ENCODE measurements at places on chromosomes 3 and 15.

DNA sequence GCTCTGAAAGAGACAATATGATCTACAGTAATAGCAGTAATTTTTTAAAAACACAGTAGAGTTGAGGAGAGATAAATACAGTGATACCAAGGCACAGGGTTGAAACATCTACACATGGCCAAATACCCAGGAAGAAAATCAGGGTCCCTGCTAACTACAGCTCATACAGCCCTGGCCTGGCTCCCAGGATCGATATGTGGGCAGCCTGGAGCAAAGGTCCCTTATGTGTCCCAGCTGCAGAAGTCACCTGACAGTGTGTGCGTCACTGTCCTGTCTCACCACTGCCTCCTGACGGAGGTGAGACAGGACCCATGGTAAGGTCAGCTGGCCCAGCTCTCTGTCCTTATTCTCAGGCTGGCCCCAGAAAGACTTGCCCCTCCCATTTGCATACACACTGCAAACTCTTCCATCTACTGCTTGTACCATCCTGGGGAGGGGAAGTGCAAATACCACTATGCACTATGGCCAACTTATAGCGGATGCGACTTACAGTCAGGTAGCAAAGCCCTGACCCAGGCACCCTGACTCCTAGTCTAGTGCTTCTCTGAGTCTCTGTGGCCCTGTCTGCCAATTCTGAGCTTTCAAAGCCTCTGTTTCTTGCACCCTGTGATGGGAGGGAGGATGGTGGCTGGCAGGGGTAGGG lies 22.0 kb upstream of the BCL2L10 start:
- no peak for DNase-seq

DNA sequence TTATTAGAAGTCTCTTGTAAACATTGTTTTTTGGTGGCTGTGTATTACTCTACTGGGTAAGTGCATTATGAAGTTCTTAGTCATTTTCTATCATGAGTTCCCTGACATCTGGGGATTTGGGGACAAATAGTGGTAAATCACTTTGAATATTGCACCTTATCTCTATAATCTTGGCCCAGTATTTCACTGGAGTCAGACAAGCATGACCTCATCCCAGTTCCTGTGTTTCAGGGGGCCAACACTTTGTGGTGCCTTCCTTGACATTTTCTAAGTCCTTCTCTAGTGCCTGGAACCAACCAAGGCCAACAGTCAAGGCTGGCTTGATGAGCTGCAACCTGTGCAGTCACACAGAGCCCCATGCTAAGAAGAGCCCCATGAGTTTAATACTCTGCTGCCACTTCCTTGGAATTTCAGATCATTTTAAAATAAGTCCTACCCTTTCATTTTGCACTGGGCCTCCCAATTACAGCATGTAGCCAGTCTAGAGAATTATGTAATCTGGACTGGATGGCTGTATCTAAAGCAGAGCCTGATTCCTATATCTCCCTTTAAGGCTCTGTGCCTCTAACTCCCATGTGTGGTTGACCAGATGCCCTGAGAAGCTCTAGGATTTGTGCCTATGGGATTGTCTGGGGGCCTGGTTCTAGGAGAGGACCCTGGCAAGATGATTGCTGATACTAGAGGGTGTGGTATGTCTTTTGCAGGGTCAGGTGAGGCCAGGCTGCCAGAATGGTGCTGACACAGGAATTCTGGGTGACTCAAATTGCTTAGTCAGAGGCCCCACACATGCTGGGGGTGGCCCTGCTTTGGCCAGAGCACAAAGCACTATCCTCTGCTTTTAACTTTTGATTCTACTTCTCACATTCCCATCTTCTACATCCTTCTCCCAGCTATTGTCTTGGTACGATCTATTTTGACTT lies 319.6 kb upstream of the TBC1D5 start:
- DNase-seq = no peak

- no peak for DNase-seq
Observed at GRCh38 chr3:16432714-16433113, 80.8 kb downstream of the RFTN1 start.

DNA sequence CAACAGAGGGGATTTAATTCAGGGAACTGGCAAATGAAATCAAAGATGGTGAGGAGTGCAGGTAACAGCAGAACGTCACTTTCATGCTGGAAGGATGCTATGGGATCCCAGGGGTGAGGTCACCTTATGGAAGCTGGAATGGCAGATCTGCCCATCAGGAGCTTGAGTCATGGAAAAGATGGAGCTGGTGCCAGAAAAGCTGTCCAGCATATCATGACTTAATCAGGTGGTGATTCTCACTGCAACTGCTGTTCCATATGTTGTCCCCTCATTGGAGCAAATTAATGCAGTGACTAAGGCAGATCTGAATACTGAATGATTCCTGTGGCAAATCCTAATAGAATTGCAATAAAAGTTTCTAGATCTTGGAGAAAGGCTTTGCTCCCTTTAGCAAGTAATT lies 38.4 kb downstream of the HHLA2 start:
- DNase-seq = no peak

GRCh38 chr3:53773021-53773436 lies 73.2 kb downstream of the CHDH start:
- DNase-seq = no peak

GRCh38 chr3:133892541-133893231 lies 3.0 kb downstream of the RAB6B start:
- DNase-seq = no peak

GRCh38 chr15:83205725-83206324 lies 1.8 kb downstream of the HDGFL3 start:
- DNase-seq = no peak

DNA sequence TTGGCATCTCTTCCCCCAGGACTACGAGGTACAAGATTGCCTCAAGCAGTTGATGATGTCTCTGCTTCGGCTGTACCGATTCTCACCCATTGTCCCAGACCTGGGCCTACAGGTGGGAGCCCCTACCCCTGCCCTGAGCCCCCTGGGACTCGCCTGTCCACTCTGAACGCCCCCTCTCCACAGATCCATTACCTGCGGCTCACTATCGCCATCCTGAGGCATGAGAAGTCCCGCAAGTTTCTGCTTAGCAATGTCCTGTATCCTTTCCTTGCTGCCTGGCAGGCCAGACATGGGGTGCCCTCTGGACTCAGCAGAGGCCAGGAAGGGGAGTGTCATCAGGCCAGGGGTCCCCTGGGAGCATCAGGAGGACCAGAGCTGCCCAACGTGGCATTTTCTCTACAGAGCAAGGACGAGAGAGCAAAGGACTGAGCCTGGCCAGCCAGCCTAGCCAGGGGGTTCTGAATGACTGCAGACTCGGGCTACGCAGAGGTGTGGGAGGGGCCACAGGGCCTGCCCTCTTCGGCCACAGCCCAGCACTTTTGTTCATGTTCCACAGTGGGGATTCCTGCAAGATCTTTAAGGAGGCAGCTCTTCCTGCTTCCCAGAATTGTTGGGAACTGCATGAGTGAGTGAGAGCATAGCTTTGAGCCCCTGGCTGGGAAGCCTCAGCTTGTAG lies 11.2 kb downstream of the RNF123 start:
- no peak for DNase-seq

DNA sequence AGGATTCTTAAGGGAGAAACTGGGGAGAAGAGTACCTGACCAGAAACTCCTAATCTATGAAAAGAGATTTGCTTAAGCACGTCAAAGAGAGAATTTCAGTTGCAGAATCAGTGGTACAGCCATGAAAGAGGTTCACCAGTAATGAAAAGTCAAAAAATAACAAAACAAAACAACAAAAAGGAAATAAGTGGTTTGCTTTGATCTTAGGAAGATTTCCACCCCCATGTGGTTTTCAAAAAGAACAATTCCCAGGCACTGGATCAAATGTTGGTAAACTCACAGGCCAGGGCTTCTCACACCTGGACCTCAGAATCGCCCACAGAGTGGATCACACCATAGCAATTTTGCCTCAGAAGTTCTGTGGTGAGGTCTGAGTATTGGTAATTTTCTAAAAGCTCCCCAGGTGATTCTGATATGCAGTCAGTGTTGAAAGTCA lies 67.5 kb downstream of the TMEM39A start:
- DNase-seq = no peak

DNA sequence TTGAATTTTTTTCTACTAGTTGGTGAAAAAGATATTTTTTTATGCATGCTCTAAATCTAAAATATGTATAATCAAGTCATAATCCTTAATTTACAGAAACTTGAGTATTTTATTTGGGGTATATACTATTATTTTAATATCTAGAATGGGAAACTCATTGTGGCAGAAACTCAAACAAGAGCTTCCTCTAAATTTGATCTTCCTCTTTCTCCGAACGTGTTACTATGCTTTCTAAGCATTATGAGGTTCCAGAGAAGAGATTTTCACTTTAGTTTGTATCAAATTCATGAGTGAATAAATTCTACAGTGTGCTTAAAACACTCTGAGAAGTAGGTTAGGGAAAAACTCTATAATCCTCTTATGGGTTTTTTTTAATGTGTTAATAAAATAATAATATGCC lies 173.1 kb downstream of the POTEB3 start:
- no peak for DNase-seq

DNA sequence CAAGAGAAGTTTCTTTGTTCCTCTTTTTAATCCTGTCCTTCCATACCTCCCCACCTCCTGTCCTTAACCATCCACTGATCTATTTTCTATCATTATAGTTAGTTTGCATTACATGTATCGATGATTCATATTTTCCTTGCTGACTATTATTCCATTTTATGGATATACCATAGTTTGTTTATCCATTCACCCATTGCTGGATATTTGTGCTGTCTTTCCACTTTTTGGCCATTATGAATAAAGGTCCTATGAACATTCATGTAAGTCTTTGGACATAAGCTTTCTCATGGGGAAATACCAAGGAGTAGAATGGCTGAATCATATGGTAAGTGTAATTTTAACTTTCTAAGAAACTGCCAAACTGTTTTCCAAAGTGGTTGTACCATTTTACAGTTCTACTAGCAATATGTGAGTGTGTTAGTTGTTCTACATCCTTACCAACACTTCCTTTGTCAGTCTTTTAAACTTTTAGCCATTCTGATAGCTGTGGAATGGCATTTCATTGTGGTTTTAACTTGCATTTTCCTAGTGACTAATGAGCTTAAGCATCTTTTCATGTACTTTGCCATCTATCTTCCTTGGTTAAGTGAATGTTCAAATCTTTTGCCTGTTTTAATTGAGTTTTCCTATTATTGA lies 11.7 kb downstream of the ATP6V1A start:
- DNase-seq = no peak

DNA sequence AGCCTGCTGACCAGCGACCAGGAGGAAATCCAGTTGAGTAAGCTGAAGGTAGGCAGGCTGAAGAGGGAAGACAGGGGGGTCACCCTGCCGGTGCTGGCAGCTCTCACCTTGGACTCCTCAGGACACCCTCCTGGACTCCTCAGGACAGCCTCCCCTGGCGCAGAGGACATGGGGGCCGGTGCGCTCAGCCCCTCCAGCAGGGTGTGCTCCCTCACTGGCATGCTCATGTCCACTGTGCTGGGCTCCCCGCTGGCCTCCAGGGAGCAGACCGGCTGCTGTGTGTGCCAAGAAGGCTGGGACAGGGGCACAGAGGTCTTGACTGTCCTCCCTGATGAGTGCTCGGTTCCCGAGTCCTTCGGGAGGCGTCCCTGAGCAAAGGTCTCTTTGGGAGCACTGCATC lies 183.6 kb downstream of the ATP10A start:
- no peak for DNase-seq

DNA sequence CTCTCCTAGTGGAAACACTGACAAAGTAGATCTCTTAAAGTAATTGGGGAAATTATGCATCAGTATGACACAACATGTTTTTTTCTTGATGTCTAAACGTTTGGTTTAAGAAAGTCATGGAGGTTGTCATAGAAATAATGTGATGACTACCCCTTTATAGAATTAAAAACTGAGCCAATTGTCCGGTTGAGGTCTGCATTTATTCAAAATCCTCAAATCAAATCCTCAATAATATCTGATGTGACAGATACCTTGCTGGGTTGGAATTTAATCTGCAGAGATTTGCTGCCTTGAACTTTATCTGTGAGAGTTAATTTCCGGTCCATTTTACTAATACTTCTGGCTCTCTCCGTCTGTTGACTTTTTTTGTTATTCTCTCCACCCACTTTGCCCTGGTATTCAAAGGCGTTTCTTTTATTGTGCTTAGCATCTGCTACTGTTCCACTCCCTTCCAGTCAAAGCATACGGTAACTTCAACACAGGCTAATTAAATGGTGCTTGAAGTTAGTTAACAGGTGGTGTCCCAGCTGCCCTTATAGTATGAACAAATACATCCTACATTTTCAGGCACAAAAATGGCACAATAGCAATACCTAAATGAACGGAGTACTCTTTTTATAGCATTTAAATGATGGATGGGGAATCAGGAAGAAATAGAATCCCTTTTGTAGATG lies 628.3 kb downstream of the ROBO1 start:
- DNase-seq = no peak

DNA sequence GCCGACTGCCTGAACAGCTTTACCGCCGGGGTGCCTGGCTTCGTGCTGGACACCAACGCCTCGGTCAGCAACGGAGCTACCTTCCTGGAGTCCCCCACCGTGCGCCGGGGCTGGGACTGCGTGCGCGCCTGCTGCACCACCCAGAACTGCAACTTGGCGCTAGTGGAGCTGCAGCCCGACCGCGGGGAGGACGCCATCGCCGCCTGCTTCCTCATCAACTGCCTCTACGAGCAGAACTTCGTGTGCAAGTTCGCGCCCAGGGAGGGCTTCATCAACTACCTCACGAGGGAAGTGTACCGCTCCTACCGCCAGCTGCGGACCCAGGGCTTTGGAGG lies 815 bp downstream of the SPINT1 start:
- DNase-seq = no peak

DNA sequence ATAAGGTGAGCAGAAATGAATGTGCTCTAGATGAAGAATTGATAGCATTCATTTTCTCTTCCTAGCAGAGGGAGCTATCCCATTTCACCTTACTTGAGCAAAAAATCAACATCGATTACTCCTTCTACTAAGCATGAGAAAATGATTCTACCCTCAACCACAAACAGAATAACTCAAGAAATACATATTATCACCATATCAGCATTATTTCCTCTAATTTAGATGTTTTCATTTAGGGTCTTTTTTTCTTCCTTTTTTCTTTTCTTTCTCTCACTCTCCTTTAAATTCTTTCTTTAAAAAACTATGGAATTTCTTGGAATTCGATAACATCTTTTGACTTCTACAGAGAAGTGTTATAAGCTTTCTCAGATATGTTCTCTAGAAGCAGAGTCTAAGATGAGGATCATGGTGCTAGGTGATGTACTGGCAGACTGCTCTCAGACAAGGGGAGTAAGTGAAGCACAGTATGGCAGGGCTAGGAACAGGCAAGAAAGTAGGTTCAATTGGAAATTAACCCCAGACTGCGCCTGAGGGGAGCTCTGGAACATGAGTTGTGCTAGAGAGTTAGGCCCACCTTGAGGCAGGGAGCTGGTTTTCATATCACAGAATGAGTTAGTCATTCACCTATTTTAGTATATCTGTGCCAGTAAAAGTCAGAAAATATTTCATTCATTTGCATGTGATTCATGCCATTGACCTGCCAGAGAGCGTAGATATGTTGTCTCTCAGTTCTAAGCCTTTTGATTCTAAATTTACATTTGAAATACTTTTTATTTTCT lies 279.2 kb upstream of the KCNH8 start:
- no peak for DNase-seq

- no peak for DNase-seq
Observed at GRCh38 chr15:52162260-52162659, 28.9 kb downstream of the GNB5 start.

Measured in stimulated activated CD4-positive, alpha-beta T cell treated with anti-CD3 and anti-CD28 coated beads, Interleukin-1b, Interleukin-23, amount 100 ng/mL, for 1 hour (primary cell).